ENCODE measurements at places on chromosomes 5 and 9. TPM values are rescaled to one million over a fixed set of nuclear protein-coding genes. Genes with fewer than 3 reads are reported as not detected.

DNA sequence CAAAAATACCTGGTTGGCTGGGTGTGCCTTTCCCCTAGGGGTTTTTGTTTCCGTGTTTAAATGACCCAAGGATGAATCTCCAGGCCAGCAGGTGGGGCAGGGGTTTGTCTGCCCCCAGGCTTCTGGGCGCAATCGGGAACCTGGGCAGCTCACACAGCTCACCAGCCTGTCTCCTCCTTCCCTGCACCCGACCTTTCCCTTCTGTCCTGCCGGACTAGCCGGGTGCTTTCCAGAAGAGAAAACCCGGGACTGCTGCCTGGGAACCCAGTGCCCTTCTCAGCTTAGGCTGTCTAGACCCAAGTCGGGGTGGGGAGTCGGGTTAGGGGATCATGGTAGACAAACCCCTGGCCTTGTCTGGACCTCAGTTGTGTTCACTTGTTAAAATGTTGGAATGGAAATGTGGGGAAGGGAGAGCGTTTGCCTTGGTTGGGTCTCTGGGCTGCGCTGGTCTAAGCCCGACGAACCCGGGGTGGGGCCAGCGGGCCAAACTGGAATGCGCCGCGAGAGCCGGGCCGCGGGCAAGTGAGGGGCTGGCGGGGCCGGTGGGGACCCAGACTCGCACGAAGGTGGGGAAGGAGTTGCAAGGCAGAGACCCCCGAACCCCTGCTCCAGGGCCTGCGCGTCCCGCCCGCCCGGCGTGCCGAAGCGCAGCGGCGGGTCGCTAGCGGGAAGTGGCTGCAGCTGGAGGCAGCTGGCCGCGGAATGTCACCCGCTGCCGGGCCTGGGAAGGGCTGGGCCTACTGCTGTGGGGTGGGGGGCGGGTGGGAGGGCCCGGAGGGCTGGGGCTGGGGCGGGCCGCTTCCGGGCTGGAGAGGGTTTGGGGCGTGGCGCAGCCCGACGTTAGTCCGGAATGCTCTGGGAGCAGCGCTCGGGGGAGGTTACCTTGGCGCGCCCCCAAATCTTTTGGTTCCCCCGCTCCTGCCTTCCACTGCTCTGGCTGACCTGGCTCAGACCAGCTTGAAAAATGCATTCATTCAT lies 84.6 kb downstream of the DAB2IP start:
- DNase-seq = peak; percentile 71
- H3K4me1 ChIP-seq = peaks cover 25% of the 10 kb centered on the region
- peak overlapping the region; percentile 20 for H3K27ac ChIP-seq
- no peaks in the 10 kb centered on the region for H3K27me3 ChIP-seq

GRCh38 chr9:136625101-136626065 lies 37.3 kb upstream of the EGFL7 start:
- no peak overlapping the region for H3K4me3 ChIP-seq
- H3K27ac ChIP-seq = no peak overlapping the region
- H3K27me3 ChIP-seq = no peaks in the 10 kb centered on the region
- DNase-seq = peak; percentile 79
- no peaks in the 10 kb centered on the region for H3K36me3 ChIP-seq
- peaks cover 15% of the 10 kb centered on the region for H3K4me1 ChIP-seq

- H3K4me3 ChIP-seq = no peak overlapping the region
- no peaks in the 10 kb centered on the region for H3K36me3 ChIP-seq
- no peak overlapping the region for H3K27ac ChIP-seq
- no peak for DNase-seq
These were observed 110.6 kb downstream of the PLPPR1 start for GRCh38 chr9:101139082-101139481.

Gene BDP1
- total RNA-seq = 17.2 TPM

GRCh38 chr5:170848033-170848432 lies 13.8 kb upstream of the RANBP17 start:
- H3K4me3 ChIP-seq = no peak overlapping the region
- H3K36me3 ChIP-seq = no peaks in the 10 kb centered on the region
- no peak for DNase-seq
- peaks cover 2% of the 10 kb centered on the region for H3K27me3 ChIP-seq
- H3K27ac ChIP-seq = no peak overlapping the region
- H3K4me1 ChIP-seq = no peaks in the 10 kb centered on the region

DNA sequence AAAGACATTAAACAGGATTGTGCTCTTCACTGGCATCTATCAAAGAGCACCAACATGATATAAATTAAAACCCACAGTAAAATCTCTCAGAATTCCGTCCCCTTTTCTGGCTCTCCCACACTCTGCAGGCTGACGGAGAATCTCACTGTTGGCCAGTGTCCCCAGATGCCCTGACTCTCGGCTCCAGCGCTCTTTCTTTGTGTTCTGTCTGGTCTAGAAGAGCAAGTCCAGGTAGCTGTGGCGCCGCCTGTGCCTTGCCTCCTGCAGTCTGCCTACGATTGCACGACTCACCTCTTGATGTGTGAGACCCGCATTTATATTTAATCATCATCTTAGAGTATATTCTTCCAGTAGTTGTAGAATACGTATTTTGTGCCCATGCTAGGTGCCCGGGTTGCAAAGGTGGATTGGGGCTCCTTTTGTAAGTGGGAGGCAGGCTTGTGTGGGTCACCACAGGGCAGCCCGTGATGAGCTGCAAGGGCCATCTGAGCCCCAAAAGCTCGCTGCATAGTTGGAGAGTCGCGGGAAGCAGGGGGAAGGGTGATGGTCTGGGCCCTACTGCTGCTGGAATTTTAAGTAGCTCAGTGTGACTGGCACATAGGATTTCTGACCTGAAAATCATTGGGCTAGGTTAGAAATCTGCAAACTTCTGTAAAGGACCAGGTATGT lies 55.6 kb downstream of the EHMT1 start:
- no peaks in the 10 kb centered on the region for H3K27me3 ChIP-seq
- no peak overlapping the region for H3K4me3 ChIP-seq
- peaks cover 53% of the 10 kb centered on the region for H3K4me1 ChIP-seq
- no peaks in the 10 kb centered on the region for H3K36me3 ChIP-seq
- DNase-seq = peak; percentile 77

DNA sequence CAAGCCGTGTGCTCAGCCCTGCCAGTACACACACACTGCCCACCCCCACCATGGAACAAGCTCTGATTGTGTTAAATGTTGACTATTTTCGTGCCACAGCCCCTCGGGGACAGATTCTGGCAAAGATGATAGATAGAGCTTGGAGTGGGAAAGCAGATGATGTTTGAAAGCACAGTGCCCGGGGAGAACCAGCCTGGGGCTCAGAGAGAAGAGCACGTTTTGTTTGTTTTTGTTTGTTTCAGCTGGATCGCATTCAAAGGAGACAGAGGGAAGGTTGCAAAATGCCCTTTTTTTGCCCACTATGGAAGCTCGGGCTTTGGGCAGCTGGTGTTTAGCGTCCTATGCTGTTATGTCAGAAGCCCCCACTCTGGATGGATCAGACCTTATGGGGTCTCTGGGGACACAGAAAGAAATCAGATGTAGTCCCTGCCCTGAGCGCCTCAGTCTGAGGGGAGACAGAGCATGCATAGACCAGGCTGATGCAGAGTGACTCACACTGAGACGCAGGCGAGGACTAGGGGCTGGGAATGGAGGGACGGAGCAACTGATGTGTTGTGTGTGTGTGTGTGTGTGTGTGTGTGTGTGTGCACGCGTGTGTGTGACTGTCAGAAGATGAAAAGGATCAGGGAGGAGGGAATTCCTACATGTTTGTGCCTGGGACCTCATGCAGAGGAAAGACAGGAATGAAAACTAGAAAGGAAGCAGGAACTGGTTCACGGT lies 229.7 kb downstream of the MELK start:
- H3K4me1 ChIP-seq = no peaks in the 10 kb centered on the region
- DNase-seq = no peak
- no peak overlapping the region for H3K4me3 ChIP-seq
- H3K27me3 ChIP-seq = peaks cover 5% of the 10 kb centered on the region

Data from adrenal gland (tissue), 19 donors.